ENCODE measurements at places on chromosomes 5 and 9.

- no peak for DNase-seq
Measured at GRCh38 chr5:1474866-1475543, 29.8 kb upstream of the SLC6A3 start.

GRCh38 chr9:108316630-108317029 lies 539.2 kb downstream of the ACTL7B start:
- DNase-seq, result no peak

- DNase-seq, result no peak
Measured at GRCh38 chr9:126628969-126629674, 15.4 kb downstream of the LMX1B start.

DNA sequence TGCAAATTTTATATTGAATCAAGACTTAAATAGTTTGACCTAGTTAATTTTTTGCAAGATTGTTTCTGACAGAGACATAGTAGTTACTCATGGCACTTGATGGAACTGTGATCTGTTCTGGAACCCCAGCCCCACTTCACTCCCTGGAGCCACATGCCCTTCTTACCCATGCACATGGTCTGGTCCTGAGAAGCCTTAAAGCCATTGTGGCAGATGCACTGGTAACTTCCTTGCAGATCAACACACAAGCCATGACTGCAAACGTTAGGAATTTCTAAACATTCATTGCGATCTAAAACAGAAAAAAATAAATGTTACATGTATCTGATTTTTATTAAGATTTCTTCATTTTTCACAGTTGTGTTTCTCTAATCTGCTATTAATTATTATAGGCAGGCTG lies 221.2 kb downstream of the SLC12A2 start:
- no peak for DNase-seq

GRCh38 chr5:120532835-120533234 lies 68.7 kb downstream of the PRR16 start:
- no peak for DNase-seq

GRCh38 chr9:137520614-137521404 lies 29.4 kb downstream of the PNPLA7 start:
- no peak for DNase-seq

DNA sequence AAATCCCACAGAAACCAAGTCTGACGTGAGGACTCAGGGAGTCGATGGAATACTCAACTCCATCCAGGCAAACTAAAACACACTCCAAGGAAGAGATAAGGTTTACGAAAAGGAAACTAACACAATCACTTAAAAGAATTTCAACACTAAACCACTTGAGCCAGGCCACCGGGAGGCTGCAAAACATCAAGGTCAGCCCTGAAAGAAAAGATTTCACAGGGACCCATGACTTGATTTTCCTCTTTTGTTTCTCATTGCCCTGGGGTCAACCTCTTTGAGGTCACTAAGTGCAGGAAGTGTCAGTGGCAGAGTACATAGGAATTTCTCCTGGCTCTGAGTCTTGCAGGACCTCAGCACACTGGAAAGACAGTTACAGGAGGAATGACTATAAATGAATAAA lies 77.8 kb upstream of the TARS1 start:
- DNase-seq, result no peak

- no peak for DNase-seq
Measured at GRCh38 chr9:97907632-97908031, 14.7 kb downstream of the TRMO start.

DNA sequence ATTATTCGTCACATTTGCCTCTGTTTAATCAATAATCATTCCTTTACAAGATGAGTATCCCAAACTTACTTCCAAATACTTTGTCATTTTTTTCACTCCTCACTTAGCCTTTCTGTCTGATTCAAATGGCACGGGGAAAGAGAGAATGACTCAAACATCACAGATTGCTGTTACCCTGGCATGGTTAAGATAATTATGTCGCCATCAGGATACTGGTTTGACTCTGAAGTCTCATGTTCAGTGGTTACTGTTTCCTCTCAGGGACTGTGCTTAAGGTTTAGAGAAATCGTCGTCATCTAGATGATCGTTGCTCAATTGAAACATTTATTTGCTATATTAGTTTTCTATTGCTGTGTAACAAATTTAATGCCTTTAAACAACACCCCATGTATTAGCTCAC lies 45.2 kb upstream of the RAD23B start:
- DNase-seq, result no peak

GRCh38 chr9:116574027-116574679 lies 113.0 kb upstream of the TRIM32 start:
- DNase-seq, result no peak

DNA sequence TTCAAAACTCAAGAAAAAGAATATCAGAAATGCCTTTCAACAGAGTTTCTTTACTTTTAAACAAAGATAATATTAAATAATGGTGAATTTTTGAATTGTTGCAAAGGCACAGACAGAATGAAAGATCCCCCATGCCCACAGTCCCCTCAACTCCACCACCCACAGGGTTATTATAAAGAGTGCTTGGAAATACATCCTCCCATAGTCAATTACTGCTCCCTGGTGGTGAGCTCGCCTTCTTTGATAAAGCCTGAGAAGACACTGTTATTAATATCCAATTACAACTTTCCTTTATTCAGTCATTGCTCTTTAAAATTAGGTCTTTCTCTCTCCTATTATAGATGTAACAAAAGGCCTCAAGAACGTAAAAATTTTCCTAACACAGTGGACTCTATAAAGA lies 490.2 kb upstream of the RORB start:
- no peak for DNase-seq

DNA sequence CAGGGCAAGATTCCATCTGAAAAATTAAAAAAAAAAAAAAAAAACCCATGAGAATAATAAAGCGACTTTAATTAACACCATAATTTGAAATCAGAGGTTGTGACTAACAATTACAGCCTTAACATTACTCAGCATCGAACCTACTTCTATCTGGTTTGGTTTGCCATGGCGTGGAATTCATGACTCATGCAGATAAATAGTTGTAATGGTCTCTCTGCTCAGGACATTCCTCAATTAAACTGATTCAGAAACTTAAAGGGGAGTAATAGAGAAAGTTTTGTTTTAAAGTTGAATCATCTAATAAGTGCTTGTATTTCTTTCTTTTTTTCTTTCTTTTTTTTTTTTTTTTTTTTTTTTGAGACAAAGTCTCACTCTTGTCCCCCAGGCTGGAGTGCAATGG lies 135.5 kb downstream of the SPATA31D1 start:
- DNase-seq, result no peak

- no peak for DNase-seq
Measured at GRCh38 chr5:126681970-126682369, 81.2 kb downstream of the PHAX start.

- DNase-seq, result no peak
Measured at GRCh38 chr5:64899838-64900237, 131.1 kb downstream of the CWC27 start.

- no peak for DNase-seq
Measured at GRCh38 chr5:178532666-178533065, 57.5 kb downstream of the COL23A1 start.

GRCh38 chr9:83274787-83275186 lies 211.8 kb upstream of the RASEF start:
- DNase-seq, result no peak

GRCh38 chr9:117926031-117926658 lies 221.9 kb downstream of the TLR4 start:
- DNase-seq, result no peak
